NCI-H510A treated with DMSO at 0.1 percent for 48 hours (cell line): ENCODE measurements at places on chromosomes 4 and X.

- DNase-seq: no peak
These were observed 106.8 kb upstream of the PNPLA4 start for GRCh38 chrX:8034058-8034457.

- DNase-seq: no peak
These were observed 541.2 kb upstream of the SMIM31 start for GRCh38 chr4:164212714-164213113.

DNA sequence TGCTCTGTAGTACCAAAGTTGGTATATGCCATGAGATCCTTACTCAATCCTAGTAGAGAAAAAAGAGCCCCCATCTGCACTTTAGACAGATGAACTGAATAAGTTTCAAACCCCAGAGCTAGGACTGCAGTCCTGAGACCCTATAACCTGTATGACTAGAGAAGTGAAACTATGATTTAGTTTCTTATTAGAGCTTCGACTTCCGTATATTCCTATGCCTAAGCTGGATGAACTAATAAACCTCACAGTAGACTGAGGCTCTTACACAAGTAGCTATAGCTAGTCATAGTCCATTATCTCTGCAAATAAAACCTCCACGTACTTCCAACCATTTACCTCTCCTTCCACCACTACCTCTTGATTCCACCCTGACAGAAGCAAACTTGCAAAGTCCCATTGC, 6.3 kb upstream of the OTUD4 start:
- DNase-seq: no peak

DNA sequence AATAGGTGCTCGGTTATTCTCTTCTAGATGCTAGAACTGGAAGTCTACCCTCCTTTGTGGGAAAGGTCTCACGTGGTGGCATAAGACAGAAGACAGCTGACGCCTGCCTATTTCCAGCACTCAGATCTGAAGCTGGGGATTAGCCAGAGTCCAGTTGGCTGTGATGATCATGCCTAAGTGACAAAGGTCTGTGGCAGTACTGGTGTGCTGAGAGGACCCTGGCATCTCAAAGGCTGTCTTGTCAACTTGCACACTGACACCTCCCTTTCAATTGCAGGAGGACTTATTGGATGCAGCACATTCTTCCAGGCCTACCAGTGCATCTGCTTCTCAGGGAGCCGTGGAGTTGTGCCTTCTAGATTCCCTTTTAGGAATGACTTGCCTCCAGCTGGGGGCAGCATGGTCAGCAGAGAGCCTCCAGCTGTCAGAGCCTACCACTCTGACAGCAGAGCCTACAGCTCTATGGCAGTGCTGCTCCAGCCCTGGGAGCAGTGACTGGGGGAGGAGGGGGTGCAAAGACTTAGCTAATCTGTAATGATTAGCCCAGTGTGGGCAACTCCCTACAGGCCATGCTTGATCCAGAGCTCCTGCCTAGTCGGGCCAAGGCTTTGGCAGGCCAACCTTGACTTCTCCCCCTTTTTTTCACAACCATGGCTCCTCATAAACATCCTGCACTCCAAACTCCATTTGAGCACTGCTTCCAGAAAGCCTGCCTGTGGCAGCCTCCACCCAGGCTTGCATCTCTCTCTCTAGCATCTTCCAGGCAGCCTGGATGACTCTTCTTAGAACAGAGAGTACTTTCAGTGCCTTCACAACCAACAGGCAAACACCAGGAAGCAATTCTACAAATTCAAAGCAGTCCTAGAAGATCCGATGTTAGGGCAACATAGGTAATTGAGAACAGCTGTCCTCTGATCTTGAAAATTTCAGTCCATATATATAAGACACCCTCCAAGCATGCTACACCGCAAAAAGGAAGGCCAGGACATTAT, 13.8 kb upstream of the FGFBP2 start:
- no peak for DNase-seq

GRCh38 chr4:2217726-2218125, 24.2 kb downstream of the HAUS3 start:
- DNase-seq: no peak

DNA sequence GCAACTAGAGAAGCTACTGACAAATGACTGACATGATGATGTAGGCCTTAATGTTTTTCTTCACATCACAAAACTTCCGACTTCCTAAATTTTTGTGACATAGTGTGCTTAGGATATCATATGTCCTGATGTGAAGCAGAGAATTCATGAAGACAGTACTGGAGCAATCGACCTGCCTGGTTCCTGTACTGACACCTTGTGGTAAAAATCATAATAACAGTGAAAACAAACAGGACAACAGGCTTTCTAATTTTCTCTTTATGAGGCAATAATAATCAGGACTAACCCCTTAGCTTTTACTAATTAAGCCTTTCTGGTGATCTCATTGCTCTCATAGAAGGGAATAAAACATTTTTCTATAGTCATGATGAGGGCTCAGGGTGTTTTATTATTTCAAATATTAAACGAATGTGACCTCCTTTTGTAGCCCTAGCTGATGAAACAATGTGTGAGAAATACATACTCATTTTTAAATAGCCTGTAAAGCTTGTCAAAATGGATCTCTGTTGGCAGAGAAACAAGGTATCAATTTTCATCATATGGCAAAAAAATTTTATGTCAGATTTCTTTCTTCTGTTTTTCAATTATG, 158.4 kb downstream of the TENT5D start:
- DNase-seq: peak; percentile 15

GRCh38 chr4:107348188-107349050, 312.3 kb upstream of the DKK2 start:
- DNase-seq: no peak

GRCh38 chrX:21806691-21807090, 32.7 kb upstream of the MBTPS2 start:
- DNase-seq: no peak

GRCh38 chr4:108301545-108302251, 133.0 kb upstream of the LEF1 start:
- no peak for DNase-seq

GRCh38 chrX:45557387-45557786, 356.7 kb upstream of the DIPK2B start:
- no peak for DNase-seq

- no peak for DNase-seq
These were observed 284.2 kb upstream of the F9 start for GRCh38 chrX:139246295-139246694.
